ENCODE measurements at places on chromosomes 12 and 14. TPM values are rescaled to one million over a fixed set of nuclear protein-coding genes. Genes with fewer than 3 reads are reported as not detected.

Gene PEX5
- total RNA-seq: 29.9 TPM

Gene PRR4
- total RNA-seq: 0.28 TPM

Gene DHRS4L2
- total RNA-seq: 16.9 TPM

Gene C1S
- total RNA-seq: 213 TPM

Gene GSC
- total RNA-seq: 0.85 TPM

Gene FOXA1
- not detected for total RNA-seq

Gene MUCL1
- total RNA-seq: not detected

Gene GPR137C
- total RNA-seq: 0.58 TPM

Gene CYP46A1
- 0.56 TPM for total RNA-seq

Gene YBX3
- total RNA-seq: 64.5 TPM

Gene LIN7A
- total RNA-seq: 36.6 TPM

Gene GTF2A1
- total RNA-seq: 46.2 TPM

Gene ACRBP
- under 0.01 TPM for total RNA-seq

Gene SERPINA10
- total RNA-seq: under 0.01 TPM

Gene CCDC196
- not detected for total RNA-seq

Gene SERPINA9
- 0.28 TPM for total RNA-seq

Gene TMTC1
- total RNA-seq: 18.8 TPM

Gene PTPRO
- 3.1 TPM for total RNA-seq

Gene RNASE7
- not detected for total RNA-seq

Gene CLEC4C
- not detected for total RNA-seq

Gene KRT3
- not detected for total RNA-seq

Gene C12orf50
- not detected for total RNA-seq

Gene PIWIL1
- total RNA-seq: not detected

Gene PLEKHH1
- 0.56 TPM for total RNA-seq

Gene HOXC11
- not detected for total RNA-seq

Gene CDKN3
- 9.9 TPM for total RNA-seq

Gene SLC6A13
- total RNA-seq: 0.19 TPM

Gene TDRD9
- 2.5 TPM for total RNA-seq

Gene BBS10
- total RNA-seq: 22.6 TPM

Gene RASSF9
- 0.85 TPM for total RNA-seq

Gene GNPTAB
- total RNA-seq: 33.5 TPM

Gene MYO1H
- total RNA-seq: not detected

Gene ADAM21
- total RNA-seq: 1.5 TPM

Gene GDF3
- not detected for total RNA-seq

Gene VASH1
- total RNA-seq: 2.7 TPM

Gene ADSS1
- total RNA-seq: 1.7 TPM

Gene SLC8A3
- under 0.01 TPM for total RNA-seq

Gene HPD
- not detected for total RNA-seq

Gene ITGA7
- 47.5 TPM for total RNA-seq

Gene SLC7A8
- total RNA-seq: 1.4 TPM

Gene EEA1
- total RNA-seq: 34.1 TPM

Gene TMTC3
- 71.6 TPM for total RNA-seq

Gene SLIRP
- total RNA-seq: 114 TPM

Gene PRKAG1
- 69.3 TPM for total RNA-seq

Gene PSEN1
- total RNA-seq: 61.9 TPM
